ENCODE measurements at places on chromosomes 11 and 22.

DNA sequence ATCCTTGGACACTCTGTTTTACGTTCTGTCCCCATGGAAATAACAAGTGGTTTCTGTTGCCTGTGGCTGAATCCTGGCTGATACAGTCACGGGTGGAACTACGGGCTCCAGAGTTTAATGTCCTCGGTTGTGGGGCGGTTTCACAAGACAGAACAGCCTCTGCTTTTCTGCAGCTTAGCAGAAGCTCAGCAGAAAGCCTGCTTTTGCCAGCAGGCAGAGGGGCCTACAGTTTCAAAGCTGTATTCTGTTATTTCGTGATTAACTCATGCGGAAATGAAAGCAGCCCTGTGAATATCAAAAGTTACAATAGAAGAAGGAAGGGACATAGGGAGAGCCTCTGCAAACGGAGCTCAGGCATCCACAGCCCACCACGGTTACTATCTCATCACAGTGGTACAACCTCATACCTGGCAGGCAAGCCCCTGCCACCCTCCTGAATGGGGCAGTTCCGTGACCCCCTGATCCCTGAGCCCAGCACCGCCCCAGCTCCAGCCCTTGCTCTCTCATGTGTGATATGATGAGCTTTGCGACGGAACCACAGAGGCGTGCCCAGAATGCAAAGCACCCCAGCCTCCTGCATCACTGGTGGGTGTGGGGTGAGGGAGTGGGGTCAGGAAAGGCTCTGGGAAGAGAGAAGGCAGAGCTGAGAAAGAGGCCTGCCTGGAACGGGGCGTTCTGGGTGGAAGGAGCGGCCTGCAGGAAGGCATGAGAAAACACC, 360.6 kb downstream of the BRD1 start:
- DNase-seq = no peak

DNA sequence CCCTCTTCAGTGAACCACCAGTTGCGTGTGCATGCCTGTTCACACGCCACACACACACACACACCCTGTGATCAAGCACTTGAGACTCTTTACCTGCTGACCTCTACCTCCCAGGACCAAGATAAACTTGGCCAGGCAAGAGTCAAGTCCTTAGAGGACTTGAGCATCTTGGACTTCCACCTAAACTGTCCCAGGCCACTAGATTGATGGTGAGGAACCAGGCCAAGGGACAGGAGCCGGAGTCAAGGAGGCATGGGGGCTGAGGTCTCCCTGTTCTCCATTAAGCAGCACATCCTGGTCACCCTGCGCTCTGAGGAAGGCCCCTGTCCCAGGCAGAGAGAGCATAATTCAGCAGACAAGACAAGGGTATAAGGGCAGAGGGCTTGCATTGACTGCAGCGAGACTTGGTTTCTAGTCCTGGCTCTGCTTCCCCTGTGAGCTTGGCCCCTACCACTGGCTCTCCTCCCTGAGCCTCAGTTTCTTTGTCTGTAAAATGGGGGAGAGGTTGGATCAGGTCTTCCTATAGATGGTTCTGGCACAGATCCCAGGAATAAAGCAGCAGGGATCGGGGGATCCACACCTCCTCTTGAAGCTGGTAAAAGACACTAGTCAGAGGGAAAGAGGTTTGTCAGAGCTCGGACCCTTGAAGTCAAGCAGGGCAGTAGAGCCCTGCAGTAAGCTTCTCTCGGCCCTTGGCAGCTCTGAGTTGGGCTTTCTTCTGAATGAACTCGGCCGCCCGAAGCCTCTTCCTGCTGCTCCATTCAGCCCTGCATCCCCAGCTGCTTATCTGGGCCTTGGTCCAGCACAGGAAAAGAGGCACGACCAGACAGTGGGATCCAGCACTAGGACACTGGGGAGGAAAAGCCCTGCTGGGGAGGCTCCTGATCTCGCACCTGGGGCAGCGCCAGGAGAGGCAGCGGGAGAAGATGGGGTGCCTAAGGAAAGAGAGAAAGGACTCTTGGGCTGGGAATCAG, 2.0 kb downstream of the CREB3L1 start:
- no peak for DNase-seq

DNA sequence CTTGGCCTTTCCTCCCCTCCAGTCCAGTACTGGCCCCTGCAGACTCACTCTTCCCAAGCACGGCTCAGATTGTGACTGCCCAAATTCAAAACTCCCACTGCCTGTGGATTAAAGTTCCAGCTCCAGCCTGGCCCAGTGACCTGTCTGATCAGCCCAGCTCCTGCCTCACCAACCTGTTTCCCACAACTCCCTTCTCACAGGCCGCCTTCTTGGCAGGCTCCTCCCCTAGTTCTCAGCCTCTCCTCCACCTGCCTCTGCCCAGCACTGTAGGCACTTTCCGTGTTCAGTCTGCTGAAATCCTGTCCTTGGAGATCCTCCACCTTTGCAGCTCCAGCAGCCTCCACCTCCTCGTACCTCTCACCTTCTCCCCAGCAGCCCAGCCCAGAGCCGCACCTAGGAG, 68.6 kb downstream of the MICAL2 start:
- no peak for DNase-seq

- no peak for DNase-seq
Measured at GRCh38 chr11:72951888-72952287, 137.7 kb downstream of the ATG16L2 start.

- DNase-seq = no peak
Measured at GRCh38 chr22:50192436-50193204, 6.9 kb downstream of the TRABD start.

GRCh38 chr11:40435344-40435743, 1024.1 kb downstream of the LRRC4C start:
- no peak for DNase-seq

GRCh38 chr11:118128721-118129470, 23.7 kb downstream of the SCN4B start:
- DNase-seq = no peak

- DNase-seq = no peak
Measured at GRCh38 chr11:42870480-42870879, 441.3 kb upstream of the API5 start.

- no peak for DNase-seq
Measured at GRCh38 chr22:20158391-20159036, 7.7 kb upstream of the CCDC188 start.

DNA sequence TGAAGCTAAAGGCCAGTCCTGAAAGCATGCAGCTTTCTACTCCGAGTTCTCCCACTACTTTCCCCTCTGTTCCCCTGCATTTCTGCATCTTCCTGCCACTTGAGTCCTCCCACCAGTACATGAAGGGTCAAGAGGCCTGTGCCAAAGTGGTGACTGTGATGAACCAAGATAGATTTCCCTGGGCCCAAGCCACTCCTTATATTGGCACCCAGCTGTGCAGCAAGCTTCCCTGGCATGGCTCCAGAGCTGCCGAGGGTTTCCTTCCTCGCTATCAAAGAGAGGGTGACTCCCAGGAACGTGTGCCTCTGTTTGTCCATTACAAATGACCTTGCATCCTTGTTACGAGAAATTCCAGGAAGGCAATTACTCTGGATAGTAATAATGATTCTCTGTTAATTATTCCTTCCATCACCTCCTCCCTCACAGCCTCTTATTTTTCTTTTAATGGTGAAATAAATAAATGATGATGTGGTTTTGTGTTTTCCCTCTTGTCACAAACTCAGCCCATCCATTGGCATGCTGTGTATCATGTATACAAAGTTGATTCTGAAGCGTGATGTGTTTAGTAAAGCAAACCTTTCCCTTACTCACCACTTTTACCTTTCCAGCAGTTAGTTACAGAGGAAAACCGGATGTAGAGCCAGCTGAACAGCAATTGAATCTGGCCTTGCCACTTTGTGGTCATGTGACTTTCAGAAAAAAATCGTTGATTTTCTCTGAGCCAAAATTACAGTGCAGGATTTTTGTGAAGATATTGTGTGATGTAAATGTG, 8.3 kb downstream of the SRSF8 start:
- no peak for DNase-seq

DNA sequence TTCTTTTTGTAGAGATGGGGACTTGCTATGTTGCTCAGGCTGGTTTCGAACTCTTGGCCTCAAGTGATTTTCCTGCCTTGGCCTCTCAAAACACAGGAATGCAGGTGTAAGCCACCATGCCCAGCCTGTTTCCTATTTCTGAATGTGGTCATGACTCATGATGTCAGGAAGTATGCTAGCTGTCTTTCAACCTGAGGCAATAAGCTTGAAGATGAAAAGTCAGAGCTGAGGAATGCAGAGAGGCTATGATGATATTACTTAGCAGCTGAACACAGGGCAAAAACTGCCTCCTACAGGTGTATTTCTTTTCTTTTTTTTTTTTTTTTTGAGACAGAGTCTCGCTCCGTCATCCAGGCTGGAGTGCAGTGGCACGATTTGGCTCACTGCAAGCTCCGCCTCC, 9.0 kb upstream of the NUCB2 start:
- DNase-seq = no peak

DNA sequence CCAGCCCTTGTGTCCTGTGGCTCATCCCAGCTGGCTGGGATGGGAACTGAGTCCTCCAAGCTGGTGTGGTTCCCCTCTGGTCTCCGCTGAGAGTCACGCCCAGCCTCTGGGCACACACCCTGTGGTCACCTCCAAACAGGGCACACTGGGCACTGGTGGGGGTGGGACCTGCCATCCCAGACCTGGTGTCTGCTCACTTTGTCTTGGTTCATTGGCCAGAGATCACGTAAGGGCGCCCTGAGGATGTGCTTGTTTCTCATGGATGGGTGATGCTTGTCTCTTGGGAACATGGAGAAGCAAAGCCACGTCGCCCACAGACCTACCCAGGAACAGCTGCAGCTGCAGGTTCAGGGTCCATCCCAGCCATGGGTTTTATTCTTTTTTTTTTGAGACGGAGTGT, 43.1 kb downstream of the LRP5 start:
- DNase-seq = no peak

DNA sequence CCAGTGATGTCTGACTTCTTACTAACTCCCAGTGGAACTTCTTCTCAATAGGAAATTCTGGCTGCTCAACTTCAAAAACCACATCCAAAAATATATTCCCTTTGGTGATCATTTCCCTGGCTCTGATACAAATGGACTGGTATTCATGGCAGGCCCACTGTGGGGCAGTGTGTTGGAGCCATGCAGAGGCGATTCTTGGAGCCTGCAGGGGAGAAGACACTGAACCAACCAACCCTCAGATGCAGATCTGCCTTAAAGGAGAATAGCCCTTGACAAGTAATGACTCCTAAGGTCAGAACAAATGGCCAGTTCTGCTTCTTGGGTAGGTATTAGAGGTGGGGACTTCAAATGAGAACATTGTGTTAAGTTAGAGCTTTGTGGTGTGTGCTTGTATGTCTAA, 12.2 kb downstream of the OR4D9 start:
- no peak for DNase-seq

DNA sequence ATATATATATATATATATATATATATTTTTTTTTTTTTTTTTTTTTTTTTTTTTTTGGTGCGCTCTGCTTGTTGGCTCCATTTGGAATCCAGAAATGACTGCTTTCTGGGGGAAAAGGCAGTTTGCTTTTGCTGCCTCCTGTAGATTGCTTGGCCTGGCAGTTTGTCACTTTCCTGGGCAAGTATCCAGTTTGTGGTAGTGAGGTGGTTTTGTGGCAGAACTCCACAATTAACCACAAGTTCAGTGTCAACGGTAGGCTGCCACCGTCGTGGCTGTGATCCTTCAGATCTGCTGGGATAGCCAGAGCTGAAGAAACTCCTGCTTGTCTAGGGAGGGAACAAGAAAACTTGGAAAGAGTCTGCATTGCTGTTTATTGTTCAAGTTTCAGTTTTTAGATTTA, 5.0 kb upstream of the PDE3B start:
- no peak for DNase-seq

DNA sequence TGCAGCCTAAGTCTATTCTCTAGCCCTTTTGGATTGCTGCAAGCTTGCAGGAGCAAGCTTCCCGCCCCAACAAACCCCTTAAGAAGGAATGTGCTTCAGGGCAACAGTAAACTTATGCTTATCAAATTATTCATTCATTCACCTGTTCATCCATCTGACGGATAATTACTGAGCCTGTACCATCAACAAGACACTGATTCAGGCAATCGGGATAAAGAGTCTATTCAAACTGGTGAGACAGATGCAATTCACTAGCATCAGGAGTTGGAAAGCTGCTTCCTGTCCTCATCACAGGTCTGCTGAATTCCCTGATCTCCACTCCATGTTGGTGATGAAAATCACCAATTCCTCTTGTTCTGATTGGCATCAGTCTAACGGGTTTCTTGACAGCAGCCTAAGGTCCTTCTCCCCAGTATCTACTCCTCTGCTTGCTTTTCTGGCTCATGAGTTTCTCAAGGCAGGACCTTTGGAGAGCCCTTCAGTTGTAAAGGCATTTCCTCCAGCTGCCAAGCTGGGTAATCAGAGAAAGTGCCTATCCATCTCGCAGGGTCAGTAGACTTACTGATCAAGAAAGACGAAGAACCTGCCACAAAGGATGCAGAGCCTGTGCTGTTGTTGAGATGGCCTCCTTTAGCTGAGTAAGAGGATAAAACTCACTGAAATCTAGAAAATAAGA, 429.0 kb upstream of the SYN3 start:
- DNase-seq = no peak

GRCh38 chr11:25396847-25397246, 900.0 kb downstream of the LUZP2 start:
- DNase-seq = no peak

DNA sequence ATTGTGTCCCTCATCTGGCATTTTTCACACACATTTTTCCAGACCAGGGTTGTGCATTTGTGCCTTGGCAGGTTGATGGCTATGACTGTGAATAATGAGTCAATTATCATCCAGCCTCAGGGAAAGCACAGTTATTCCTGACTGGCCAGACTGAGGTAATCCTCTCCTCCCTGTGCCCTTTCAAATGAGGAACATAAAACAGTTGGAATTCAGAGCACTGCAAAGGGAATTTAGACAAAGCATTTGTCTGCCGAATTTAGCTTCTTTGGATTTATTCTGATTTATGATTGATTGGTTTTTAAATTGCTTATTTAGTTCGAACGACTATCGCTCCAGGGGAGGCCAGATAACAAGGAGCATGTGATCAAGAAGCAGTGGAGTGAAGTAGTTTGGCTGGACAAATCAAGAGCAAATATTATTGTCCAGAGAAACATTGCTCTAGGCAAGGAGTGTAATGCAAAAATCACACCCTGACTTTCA, 30.8 kb upstream of the RAG2 start:
- no peak for DNase-seq

DNA sequence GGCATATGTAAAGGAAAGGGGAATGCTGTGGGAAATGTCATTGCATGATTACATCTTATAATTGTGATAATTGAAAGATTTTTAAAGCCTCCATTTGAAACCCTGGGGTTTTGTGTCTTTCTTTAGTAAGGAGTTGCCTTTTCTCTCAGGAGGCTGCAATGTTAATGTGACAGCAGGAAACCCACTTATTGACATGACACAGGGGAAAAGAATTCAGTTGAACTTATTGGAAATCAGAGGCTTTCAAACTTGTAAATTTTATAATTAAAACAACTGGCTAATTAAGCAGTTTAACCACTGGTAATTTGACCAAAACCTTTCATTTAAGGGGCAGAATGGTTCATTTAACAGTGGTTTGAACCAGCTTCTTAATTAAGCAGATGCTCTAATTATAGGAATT, 31.2 kb downstream of the MRPL48 start:
- DNase-seq = no peak

- DNase-seq = no peak
Measured at GRCh38 chr22:20002128-20002527, 14.5 kb downstream of the ARVCF start.

GRCh38 chr11:2806351-2807024, 79.1 kb downstream of the CDKN1C start:
- no peak for DNase-seq
